ENCODE measurements at places on chromosomes 2 and 18.

GRCh38 chr2:146986161-146986560 lies 858.7 kb upstream of the ACVR2A start:
- no peak for DNase-seq

DNA sequence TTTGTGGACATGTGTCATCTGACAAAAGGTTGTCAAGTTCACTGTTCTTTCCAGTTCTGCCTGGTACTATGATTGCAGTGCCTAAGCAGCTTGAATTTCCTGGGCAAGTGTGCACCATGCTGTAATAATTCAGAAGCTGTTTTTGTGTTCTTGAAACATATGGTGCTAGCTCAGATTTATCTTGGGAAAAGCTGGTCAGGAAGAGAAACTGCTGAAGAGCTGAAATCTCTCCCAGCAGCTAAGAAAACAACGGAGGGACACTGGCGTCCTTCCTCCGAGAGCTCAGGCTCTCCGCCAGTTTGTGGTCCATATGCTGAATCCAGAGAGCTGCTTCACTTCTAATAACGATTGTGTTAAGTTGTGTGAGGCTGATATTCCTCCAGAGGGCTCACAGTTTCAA lies 642.0 kb downstream of the DPP10 start:
- no peak for DNase-seq

DNA sequence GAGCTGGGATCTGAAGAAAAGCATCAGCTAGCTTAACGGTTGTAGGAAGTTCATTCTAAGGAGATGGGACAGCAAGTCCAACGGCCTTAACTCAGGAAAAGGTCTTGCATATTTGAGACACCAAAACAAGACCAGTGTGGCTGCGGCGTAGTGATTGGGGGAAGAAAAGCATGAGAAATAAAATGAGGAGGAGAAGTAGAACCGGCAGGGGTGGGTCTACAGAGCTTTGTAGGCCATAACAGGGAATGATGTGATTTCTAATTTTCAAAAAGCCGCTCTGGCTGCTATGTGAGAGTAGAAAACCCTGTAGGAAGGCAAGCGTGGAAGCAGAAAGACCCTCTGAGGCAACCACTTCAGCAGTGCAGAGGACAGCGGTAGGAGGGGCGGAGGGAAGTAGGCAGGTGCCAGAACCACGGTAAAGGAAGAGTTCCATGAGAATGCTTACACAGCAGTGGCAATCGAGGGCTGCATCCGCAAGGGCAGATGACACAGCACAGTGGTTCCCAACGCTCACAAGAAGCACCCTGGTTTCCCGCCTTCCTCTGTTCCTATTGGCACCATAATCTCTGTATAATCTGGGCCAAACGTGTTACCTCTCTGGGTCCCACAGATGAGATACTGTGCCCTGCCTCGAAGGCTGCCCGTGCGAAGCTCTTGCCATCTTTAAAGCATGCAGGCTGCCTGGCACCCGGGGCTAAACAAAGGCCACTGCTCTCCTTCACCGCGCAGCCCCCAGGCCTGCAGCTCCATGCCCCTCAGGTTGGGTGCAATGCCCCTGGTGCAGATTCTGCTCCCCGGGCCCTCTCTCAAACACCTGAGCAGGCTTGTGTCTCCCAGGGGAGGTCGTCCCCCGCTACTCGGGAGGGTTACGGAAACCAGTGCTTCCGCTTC lies 795 bp downstream of the ANKRD39 start:
- no peak for DNase-seq

GRCh38 chr18:6777509-6777908 lies 48.0 kb downstream of the ARHGAP28 start:
- no peak for DNase-seq

DNA sequence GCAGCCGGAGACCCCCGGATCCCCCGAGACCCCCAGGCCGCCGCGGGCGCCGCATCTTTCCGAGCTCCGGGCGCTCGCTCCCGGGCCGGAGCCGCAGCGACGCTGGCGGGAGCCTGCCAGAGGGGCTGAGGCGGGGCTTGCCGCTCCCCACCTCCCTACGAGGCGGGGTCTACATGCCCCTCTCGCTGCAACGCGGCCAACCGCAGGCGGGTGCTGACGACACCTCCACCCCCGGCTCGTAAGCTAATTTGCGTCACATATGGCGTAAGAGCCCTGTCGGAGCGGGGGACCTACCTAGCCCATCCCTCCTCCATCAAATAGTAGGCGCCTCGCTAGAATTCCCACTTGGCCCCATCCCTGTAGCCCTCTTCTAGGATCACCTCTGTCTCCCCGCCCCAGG lies at the start of gene PTPRN:
Gene PTPRN, minus strand, starts transcription at position 124 of the 400 bp plus-strand sequence. Its CDS starts 69 bp downstream, at position 55.
- no peak for DNase-seq

Data from stimulated activated CD4-positive, alpha-beta T cell treated with anti-CD3 and anti-CD28 coated beads, Interleukin-12 subunit alpha, Interleukin-12 subunit beta, amount 100 ng/mL, for 24 hours (primary cell).